ENCODE measurements at places on chromosomes 1 and 21.

GRCh38 chr1:107787299-107787698 is 177.7 kb downstream of the VAV3 start:
- no peak for DNase-seq

DNA sequence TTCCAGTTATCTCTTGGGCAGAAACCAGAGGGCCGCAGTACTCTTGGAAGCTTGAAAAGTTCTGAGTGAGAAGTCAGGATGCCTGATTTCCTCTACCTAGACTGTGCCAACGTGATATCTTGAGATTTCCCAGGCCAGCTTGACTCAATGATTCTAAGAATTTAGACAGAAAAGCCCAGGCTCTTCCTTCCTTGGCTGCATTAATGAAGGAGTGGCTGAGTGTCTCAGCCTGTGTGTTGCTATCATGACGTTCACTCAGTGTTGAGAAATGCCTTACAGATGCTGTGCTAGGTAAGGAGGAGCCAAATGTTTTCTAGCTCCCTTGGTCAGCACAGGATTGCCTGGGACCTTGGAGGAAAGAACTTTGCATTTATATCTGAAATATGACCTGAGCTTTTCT is 454.1 kb upstream of the USP24 start:
- DNase-seq: no peak

- no peak for DNase-seq
These were observed 11.2 kb downstream of the CLEC20A start for GRCh38 chr1:178485541-178485981.

- DNase-seq: no peak
These were observed 7.8 kb downstream of the UBE2Q1 start for GRCh38 chr1:154550657-154551056.

- DNase-seq: no peak
These were observed 87.2 kb upstream of the IVNS1ABP start for GRCh38 chr1:185404291-185404690.

DNA sequence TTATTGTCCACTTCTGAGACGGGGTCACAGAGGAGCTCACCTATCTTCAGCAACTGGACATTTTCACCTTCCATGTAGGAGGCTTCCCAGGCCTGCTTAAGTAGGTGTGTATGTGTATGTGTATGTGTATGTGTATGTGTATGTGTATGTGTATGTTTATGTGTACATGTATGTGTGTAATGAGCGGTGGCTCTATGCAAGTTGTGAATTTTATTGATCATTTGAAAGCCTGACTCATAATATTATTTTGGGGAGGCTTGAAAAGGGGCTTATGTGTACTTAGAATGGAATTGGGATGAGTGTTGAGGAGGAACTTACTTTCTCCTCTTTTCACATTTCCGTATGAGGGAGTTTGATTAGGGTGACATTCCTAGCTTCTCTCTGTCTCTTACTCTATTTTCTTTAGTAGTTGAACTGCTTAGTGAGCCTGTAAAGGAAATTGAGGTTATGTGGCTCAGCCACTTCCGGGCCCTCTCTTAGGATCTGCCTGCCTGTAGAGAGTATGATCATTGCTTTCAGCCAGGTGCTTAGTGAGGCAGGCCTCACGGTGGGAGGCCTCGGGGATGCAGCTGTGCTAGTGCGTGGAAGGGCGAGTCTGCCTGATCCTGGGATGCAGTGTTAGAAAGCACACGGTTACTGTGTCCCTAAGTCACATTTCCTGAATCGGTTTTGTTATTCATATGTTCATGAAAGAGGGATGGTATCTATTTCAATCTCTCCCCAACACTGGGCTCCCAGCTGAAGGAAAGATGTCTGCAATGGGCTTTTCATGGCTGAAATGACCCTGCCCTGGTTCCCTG is 61.0 kb downstream of the IER5 start:
- DNase-seq: peak; percentile 66
